ENCODE measurements at places on chromosomes 6 and 20.

- no peak for DNase-seq
Observed at GRCh38 chr20:20095114-20095872, 43.0 kb downstream of the CFAP61 start.

DNA sequence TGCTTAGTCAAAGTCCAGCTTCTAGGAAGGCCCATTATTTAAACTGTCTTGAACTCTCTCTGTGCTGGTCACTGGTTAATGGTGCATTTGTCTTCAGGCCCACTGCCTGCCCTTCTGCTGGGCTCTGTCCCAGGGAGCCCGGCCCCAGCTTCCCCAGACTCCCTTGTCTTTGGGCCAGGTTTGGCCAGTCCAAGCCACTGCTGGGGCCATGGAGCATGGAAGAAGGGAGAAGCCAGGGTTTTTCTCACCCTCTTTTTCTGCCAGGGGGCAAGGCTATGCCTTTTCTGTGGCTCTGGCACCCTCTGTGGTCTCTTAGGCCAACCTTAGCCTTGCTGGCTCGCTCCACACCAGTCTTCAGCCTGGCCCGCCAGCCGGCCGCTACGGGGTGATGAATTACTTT is 390.0 kb upstream of the SULF2 start:
- no peak for DNase-seq

- no peak for DNase-seq
Observed at GRCh38 chr6:168988801-168989200, 264.8 kb downstream of the THBS2 start.

DNA sequence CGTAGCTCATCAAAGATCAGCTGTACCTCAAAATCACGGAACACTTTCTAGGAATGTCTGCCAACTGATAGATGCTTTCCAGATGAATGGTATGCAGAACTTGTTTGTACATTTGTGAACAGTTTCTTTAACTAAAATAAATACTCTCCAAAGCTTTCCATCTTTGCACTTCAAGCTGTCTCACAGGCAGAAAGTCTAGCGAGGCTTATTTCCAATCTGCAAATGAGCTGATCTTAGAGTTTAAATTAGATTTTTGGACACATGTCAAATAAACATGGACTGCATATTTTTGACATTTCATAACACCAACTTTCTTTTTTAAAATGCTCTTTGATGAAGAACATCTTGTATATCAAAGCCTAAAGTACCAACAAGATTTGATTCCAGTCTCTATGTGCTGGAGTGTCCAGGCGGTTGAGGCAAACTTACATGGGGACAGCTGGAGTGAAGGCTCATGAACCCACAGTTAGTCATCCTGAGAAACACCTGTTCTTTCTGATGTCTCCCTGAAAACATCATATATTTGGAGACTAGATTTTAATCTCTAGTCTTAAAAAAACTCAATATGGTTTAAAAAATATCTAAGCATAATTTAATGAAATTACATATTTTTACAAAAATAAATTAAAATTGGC is 268.6 kb upstream of the AGPAT4 start:
- no peak for DNase-seq

GRCh38 chr6:1110941-1111349 is 201.0 kb upstream of the FOXQ1 start:
- DNase-seq = no peak

DNA sequence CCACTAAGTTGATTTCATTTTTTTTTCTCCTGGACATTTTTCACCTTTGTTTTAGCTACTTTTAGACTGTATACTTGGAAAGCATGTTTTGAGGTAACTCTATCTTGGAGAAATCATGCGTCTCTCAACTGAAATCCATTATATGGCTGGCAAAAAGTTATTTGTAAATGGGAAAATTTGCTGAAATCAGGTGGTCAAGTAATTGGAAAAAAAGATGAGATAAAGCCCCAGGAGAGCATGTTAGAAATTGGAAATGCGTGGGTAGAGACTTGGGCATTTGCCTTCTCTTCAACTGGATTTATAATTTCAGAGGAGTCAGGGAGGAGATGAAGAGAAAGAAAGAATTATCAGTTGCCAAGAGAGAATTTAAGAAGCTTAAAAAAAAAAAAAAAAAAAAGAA is 217.1 kb upstream of the MAP3K7 start:
- no peak for DNase-seq

- peak; percentile 52 for DNase-seq
Observed at GRCh38 chr20:20364593-20365479, 3.1 kb upstream of the INSM1 start.

GRCh38 chr20:36572701-36573102 is 695 bp upstream of the TGIF2 start:
- no peak for DNase-seq

GRCh38 chr20:59633656-59634251 is 29.4 kb downstream of the PHACTR3 start:
- DNase-seq = no peak

GRCh38 chr20:48098099-48098498 is 312.8 kb upstream of the SULF2 start:
- DNase-seq = no peak

GRCh38 chr6:20271818-20272217 is 59.5 kb upstream of the MBOAT1 start:
- no peak for DNase-seq

DNA sequence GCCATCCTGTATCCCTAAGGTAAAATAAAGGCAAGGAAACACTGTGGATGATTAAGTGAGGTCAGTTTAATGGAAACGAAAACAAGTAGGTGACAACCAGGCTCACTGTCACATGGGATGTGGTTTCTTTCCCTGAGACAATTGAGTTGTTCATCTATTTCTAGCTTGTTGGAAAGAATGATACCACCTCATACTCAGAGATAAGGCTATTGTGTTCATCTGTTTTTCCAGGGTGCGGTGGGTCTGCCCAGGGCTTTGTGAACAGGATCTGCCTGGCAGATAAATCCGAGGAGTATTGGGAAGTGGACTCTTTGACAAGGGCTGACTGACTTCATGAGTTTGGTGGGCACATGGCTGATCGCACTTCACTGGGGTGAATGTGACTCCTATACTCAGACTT is 80.8 kb upstream of the TIAM2 start:
- DNase-seq = no peak

GRCh38 chr20:64261138-64261537 is 5.6 kb downstream of the PCMTD2 start:
- no peak for DNase-seq

- DNase-seq = no peak
Observed at GRCh38 chr20:34401741-34402455, 38.8 kb downstream of the ITCH start.

- DNase-seq = no peak
Observed at GRCh38 chr6:130937942-130938604, 110.9 kb downstream of the SMLR1 start.

GRCh38 chr20:14295770-14296309 is 41.6 kb downstream of the FLRT3 start:
- no peak for DNase-seq

DNA sequence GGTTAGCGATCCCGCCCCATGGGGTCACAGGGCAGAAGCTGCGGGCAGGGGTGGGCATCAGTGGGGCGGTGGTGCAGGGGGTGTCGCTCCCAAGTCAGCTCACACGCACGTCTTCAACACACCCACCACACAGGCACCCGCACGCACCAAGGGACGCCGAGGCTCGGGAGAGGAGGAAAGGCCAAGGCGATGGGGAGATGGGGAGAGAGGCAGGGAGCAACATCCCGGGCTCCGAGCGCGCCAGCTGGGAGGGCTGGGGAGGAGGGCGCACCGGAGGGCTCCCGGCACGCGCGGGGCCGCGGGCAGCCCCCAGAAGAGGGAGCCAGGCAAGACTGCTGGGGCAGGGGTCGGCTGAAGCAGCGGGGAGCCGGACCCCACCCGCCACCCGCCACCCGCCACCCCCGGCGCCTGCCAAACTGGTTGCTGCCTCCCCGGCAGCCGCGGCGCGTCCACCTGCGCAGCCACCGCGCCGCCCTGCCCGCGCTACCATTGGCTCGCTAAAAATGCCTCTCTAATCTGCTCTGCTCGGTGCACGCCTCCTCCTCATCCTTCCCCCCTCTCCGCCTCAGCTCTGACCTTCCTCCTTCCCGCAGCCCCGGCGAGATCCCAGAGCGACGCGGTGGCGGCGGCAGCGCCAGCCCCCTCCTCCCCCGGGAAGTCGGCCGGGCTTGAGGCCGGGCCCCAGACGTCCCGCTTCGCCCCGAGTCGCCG is at the start of gene PACSIN1:
TSS of gene PACSIN1 (plus strand) at position 546 of the 711 bp plus-strand sequence. CDS start 60,230 bp downstream, outside the sequence.
- peak; percentile 35 for DNase-seq

DNA sequence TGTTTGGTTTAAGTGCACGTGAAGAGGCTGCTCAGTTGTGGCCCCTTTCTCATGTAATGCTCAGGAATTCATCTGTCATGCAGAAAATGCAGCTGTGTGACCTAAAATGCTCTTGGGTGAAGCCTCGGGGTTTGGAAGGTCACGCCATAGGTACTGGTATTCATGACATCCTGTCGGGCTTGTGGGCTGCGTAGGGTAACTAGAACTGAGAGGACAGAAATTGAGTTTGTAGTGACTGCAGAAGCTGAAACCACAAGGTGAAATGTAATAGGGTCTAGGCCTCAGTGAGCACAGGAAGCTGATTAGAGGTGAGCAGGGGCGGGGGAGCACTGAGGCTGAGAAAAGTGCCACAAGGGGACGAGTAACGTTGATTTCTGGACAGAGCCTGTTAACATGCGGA is 128.8 kb downstream of the SOBP start:
- no peak for DNase-seq

DNA sequence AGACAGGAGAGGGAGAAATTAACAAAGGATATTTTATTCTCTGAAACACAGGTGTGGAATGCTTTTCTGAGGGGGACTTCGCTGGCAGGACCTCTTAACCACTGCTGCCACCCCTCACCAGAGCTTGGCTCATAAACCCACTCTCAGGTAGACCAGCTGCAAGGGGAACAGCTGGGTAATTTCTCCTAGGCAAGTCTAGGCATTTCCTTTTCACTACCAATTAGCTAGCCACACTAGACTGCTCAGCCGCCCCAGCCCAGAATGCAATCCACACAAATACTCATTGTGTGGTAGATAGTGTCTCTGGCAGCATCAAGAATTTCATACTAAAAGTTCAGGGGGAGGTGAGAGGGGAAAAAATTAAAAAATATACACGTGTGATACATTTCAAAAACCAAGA is 267.6 kb upstream of the ID4 start:
- peak; percentile 47 for DNase-seq

DNA sequence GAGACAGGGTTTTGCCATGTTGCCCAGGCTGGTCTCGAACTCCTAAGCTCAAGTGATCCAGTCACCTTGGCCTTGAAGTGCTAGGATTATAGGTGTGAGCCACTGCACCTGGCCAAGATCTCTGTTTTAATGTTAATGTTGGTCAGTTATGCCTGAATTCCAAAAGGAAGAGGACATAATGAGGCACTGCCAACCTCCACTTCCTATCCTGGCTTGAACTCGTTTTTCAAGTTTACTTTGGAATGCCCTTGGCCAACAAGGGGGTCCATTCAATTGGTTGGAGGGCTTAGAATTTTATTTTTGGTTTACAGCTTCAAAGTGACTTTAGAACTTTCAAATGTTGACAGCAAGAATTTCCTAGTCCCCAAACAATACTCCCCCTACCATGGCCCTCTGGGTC is 29.8 kb downstream of the DNAAF9 start:
- DNase-seq = no peak

GRCh38 chr6:10759884-10760329 is 12.3 kb downstream of the TMEM14B start:
- no peak for DNase-seq

DNA sequence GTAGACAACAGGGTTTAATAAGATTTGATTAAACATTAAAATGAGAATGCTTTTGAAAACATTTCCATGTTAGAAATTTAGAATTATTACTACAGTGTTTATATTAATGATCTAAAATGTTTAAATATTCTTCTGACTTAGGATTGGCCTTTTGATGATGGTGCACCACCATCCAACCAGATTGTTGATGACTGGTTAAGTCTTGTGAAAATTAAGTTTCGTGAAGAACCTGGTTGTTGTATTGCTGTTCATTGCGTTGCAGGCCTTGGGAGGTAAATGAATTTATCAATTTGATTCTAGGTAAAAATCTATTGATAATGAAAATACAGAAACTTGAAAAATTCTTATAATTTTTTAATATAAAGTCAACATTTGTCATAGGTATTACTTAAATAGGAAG is 6.5 kb downstream of the LOC128125822 start:
- no peak for DNase-seq

DNA sequence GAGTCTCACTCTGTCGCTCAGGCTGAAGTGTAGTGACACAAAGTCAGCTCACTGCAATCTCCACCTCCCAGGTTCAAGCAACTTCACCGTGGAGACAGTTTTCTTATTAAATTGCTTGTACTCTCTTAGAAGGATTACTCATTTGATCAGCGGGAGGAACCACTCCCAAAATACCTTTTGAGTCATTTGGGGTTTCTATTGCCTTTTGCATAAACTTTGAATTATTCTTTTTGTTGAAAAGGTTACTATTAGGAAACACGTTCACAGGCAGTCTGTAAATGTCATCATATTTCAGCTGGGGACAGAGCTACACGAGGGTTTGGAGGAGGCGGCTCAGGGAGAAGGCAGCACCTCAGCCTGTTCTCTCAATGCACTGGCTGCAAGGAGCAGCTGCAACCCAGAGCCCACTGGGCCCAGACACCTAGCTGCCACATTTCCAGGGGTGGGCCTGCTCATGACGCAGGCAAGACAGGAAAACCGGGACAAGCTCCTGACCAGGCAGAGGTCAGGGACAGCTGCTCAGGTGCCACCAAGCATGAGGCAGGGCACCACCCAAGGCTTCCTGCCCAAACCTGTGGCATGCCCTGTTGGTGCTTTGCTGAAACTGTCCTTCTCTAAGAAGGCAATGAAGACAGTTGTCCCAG is 205.9 kb downstream of the BMP7 start:
- no peak for DNase-seq

GRCh38 chr20:52804497-52805295 is 167.5 kb upstream of the TSHZ2 start:
- no peak for DNase-seq

GRCh38 chr6:25065666-25066065 is 129.9 kb upstream of the RIPOR2 start:
- DNase-seq = no peak

- no peak for DNase-seq
Observed at GRCh38 chr6:87653074-87653962, 48.7 kb downstream of the AKIRIN2 start.

GRCh38 chr6:21348504-21349195 is 244.9 kb upstream of the SOX4 start:
- DNase-seq = no peak

DNA sequence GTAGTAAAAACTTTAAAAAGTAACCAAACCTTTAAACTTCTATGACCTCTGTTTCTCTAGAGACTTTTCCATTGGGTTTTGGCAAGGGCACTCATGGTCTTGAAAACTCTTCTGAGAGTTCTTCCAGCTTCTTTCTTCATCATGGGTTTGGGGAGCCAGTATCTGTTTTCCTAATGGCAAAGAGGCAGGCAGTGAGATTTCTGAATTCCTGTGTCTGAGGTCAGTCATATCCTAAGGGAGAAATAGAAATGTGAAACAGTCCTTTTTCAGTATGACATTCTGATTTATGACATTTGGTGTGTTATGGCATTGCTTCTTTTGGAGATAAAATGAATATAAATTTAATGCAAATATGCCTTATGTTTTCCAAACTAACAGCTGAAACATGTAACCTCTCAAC is 518.5 kb upstream of the MARCKS start:
- DNase-seq = no peak

GRCh38 chr6:84043555-84043954 is 10.0 kb downstream of the MRAP2 start:
- no peak for DNase-seq

Measured in NCI-H1436 (cell line).